Ovary (tissue), 10 donors: ENCODE measurements at places on chromosomes 2 and 18.

GRCh38 chr18:31436825-31437224 lies 10.7 kb upstream of the DSG3 start:
- DNase-seq: no peak

DNA sequence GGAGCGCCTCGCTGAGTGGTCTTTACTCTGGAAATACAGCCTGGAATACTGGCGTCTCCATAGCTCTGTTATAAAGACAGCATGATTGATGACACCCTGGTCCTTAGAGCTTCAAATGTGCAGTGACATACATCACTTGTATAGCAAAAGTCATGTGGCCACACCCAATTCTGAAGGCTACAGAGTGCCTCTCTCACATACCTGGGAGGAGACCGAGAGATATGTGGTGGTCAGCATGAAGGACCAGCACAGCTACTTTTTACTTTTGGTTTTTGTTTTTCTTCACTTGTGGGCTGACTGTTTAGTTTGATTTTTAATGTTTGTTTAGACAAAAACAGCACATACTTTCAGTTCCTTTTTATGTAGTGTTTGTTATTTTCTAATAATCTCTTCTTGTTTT lies 938.5 kb upstream of the SOX11 start:
- no peak for DNase-seq

- no peak for DNase-seq
Measured at GRCh38 chr2:67899187-67899586, 163.6 kb downstream of the C1D start.

DNA sequence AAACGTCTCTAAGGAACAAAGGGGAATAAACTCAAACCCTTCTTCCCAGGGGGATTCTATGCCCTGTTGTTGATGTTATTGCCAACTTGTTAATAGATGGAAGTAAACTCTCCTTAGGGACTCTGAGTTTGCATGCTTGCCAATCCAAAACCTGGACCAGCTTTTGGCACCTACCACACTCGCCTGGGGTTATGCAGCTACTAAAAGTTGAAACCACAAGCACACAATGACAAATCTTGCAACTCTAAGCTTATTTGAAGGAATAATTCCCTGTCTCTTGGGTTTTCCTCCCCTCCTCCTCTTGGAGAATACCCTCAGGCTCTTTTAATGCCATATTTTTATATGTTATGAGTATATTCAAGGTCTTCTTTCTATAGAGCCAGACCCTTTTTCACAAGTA lies 484.1 kb downstream of the FBXO15 start:
- DNase-seq: no peak

- no peak for DNase-seq
Measured at GRCh38 chr2:36734304-36734703, 37.8 kb downstream of the VIT start.

DNA sequence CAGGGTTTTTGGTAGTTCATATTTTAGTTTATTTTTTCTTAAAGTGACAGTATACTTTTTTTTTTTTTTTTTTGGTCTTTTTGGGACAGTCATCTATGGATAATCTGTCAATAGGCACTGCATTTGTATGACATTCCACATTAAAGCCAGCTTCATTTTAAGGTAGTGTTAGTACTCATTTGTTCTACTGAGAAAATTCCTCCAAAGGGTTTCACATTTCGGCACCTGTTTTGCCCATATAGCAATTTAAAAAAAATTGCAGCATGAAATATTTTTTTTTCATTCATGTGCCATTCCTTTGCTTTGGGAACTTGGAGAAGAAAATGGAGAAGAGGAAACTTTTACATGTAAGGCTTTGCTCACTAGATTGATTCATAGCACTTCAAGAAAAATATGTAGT lies 276.3 kb upstream of the TCF4 start:
- no peak for DNase-seq
